ENCODE measurements at places on chromosomes 1 and 21. TPM values are rescaled to one million over a fixed set of nuclear protein-coding genes. Genes with fewer than 3 reads are reported as not detected.

DHDDS gene
- 28.8 TPM for total RNA-seq

ARHGAP30 gene
- total RNA-seq = 4.4 TPM

HJV gene
- total RNA-seq = not detected

RXRG gene
- 1.6 TPM for total RNA-seq

PADI2 gene
- total RNA-seq = 0.33 TPM

SPATA17 gene
- 0.41 TPM for total RNA-seq

CFHR1 gene
- not detected for total RNA-seq

SCMH1 gene
- 78.1 TPM for total RNA-seq

DNAH14 gene
- 7.1 TPM for total RNA-seq

AIRE gene
- total RNA-seq = not detected

CR1L gene
- total RNA-seq = not detected

RAB3B gene
- 3.9 TPM for total RNA-seq

ITLN2 gene
- total RNA-seq = not detected

MEX3A gene
- 0.27 TPM for total RNA-seq

PRKAA2 gene
- 30.8 TPM for total RNA-seq

THEMIS2 gene
- total RNA-seq = 23.3 TPM

LIPI gene
- not detected for total RNA-seq

TNFRSF1B gene
- 19.3 TPM for total RNA-seq

GPR61 gene
- not detected for total RNA-seq

OR10Z1 gene
- not detected for total RNA-seq

FABP3 gene
- total RNA-seq = 26.3 TPM

TOR3A gene
- total RNA-seq = 38.8 TPM

ACOT11 gene
- total RNA-seq = 22.1 TPM

PGBD2 gene
- 5.4 TPM for total RNA-seq

UTS2 gene
- total RNA-seq = not detected

IGSF9 gene
- not detected for total RNA-seq

GPR3 gene
- total RNA-seq = 0.36 TPM

KLHDC9 gene
- total RNA-seq = 14.1 TPM

ALDH9A1 gene
- 88.9 TPM for total RNA-seq

SIK1 gene
- total RNA-seq = 33.8 TPM

LYPD8 gene
- total RNA-seq = not detected

QSOX1 gene
- 85.9 TPM for total RNA-seq

ACADM gene
- total RNA-seq = 40.7 TPM

CLCA4 gene
- total RNA-seq = 2.1 TPM

RIMS3 gene
- 6.1 TPM for total RNA-seq

FAM177B gene
- total RNA-seq = 0.54 TPM

DYNLT4 gene
- total RNA-seq = 1.1 TPM

TBX15 gene
- under 0.01 TPM for total RNA-seq

PTPRU gene
- 21.9 TPM for total RNA-seq

CELA2B gene
- not detected for total RNA-seq

PHLDA3 gene
- total RNA-seq = 118 TPM

F3 gene
- total RNA-seq = 53.7 TPM

CAPZB gene
- total RNA-seq = 147 TPM

AVPR1B gene
- 0.36 TPM for total RNA-seq

CD1B gene
- total RNA-seq = not detected

SAMSN1 gene
- total RNA-seq = 7.5 TPM

VANGL1 gene
- total RNA-seq = 8.9 TPM

B3GALT6 gene
- 12.5 TPM for total RNA-seq

ADAMTSL4 gene
- 14.6 TPM for total RNA-seq

SLAMF7 gene
- 0.41 TPM for total RNA-seq

PLA2G5 gene
- 45.4 TPM for total RNA-seq
